Naive thymus-derived CD4-positive, alpha-beta T cell (primary cell): ENCODE measurements at places on chromosomes 2 and 18. TPM values are rescaled to one million over a fixed set of nuclear protein-coding genes. Genes with fewer than 3 reads are reported as not detected.

SCG2 gene
- total RNA-seq = not detected

RAMP1 gene
- total RNA-seq = not detected

MTCL1 gene
- 0.81 TPM for total RNA-seq

NEU2 gene
- not detected for total RNA-seq

ATG9A gene
- 66.0 TPM for total RNA-seq

CCDC85A gene
- total RNA-seq = not detected

- no peak overlapping the region for H3K27ac ChIP-seq
- no peaks in the 10 kb centered on the region for H3K27me3 ChIP-seq
- peaks cover 7% of the 10 kb centered on the region for H3K4me1 ChIP-seq
- DNase-seq = no peak
Observed at GRCh38 chr2:85545780-85546240, 6.8 kb downstream of the MAT2A start.

DNA sequence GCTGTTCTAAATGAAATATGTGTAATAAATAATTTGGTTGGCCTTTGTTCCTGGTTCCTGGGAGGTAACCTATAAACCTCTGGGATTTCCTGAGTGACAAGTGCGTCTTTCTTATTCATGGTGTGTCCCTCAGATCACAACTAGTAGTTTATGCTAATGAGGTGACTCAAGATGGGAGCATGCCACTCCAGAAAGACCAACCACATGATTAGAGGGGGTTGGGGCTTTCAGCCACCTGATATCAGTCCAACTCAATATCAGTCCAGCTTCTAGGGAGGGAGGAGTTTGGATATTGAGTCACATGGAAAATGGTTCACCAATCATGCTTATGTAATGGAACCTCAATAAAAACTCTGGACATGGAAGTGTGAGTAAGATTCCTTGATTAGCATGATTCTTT lies 96.6 kb downstream of the QPCT start:
- no peaks in the 10 kb centered on the region for H3K4me1 ChIP-seq
- peaks cover 2% of the 10 kb centered on the region for H3K27me3 ChIP-seq
- H3K36me3 ChIP-seq = no peaks in the 10 kb centered on the region
- no peak overlapping the region for H3K4me3 ChIP-seq
- no peak overlapping the region for H3K27ac ChIP-seq

DNA sequence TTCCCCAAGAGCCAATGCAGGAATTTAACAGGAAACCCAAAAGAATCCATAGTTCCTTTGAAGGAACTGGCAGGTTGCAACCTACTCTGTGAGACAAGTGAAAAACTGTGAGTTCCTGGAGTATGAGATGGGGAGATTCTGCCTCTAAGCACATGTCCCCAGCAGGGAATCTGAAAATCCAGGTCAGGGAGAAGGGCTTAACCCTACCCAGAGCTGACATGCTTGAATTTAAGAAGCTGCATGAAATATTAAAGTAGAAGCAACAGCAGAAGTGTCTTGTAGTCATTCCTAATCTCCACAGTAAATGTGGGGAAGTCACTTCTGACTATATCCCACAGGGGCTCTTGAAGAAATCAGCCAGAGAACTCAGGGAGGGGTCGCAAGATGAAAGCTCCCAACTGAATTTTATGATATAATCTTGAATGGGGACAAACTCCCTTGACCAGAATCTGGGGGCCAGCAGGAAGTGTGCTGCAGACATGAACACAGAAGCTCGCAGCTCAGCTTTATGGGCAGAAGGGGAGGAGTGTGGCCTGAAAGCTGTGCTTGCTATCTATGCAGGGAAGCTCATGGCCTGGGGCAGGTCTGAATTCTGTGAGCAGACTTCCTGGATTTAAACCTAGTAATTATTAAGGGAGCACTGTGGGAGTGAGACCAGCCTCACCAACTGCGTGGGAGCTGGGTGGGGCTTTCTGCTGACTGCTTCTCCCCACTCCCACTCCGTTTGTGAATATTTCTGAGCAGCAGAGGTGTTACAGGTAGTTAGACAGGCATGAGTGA lies 184.1 kb upstream of the KYNU start:
- H3K4me1 ChIP-seq = no peaks in the 10 kb centered on the region
- no peaks in the 10 kb centered on the region for H3K27me3 ChIP-seq
- H3K36me3 ChIP-seq = no peaks in the 10 kb centered on the region
- no peak for DNase-seq
- H3K4me3 ChIP-seq = no peak overlapping the region

DNA sequence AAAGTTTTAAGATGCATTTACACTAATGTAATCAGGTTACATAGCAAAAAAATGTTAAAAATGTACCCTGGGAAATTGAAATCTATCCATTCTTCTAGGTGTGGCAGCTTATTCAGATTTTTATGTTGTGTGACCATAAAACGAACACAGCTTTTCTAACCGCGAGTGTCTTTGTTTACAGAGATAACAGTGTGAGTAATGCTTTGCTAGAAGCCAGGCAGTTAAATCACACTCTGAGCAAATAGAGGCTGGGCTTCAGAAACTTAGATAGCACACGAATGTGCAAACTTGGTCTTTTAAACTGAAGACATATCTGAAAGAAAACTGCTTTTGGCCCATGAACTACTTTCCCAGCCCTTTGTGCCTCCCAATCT lies 116.1 kb downstream of the SPTBN1 start:
- no peaks in the 10 kb centered on the region for H3K36me3 ChIP-seq
- H3K27ac ChIP-seq = peak overlapping the region; percentile 95
- DNase-seq = peak; percentile 65
- peaks cover 92% of the 10 kb centered on the region for H3K4me1 ChIP-seq
- no peaks in the 10 kb centered on the region for H3K27me3 ChIP-seq
- H3K4me3 ChIP-seq = peak overlapping the region; percentile 58

DNA sequence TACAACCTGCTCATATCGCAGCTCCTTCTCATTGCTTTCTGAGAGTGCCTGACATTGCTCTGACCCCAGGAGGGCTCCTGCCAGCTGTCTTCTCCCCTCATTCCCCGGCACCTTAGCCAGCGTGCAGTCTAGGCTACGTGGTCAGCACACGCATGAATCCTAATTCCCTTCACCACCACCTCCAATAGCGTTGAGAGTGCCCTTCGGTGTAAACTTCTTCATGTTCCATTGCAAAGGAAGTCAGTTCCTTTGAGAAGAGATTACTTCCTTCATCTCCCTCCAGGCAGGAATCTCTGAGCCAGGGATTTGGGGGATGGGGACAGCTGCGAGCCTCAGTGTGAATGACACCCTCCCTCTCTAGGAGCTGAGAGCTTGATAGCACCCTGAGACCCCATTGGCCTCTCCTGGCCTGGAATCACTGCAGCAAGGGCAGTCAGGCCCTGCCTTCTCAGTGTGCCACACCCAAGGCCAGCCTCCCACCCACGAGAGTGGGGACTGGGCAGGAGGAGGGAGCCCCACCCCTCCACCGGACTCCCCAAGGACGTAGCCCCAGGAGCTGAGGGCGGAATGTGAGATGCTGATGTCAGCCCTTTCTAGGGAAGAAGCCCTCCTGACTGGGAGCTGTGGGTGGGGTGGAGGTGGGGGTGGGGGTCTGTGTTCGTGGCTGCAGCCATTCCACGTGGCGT lies 53.4 kb downstream of the SLC66A2 start:
- H3K36me3 ChIP-seq = no peaks in the 10 kb centered on the region
- H3K27me3 ChIP-seq = no peaks in the 10 kb centered on the region
- H3K4me3 ChIP-seq = no peak overlapping the region
- no peak for DNase-seq
- no peaks in the 10 kb centered on the region for H3K4me1 ChIP-seq

- no peak overlapping the region for H3K4me3 ChIP-seq
- H3K4me1 ChIP-seq = no peaks in the 10 kb centered on the region
- no peaks in the 10 kb centered on the region for H3K27me3 ChIP-seq
Observed at GRCh38 chr18:34659579-34660517, 50.2 kb upstream of the DTNA start.

DNA sequence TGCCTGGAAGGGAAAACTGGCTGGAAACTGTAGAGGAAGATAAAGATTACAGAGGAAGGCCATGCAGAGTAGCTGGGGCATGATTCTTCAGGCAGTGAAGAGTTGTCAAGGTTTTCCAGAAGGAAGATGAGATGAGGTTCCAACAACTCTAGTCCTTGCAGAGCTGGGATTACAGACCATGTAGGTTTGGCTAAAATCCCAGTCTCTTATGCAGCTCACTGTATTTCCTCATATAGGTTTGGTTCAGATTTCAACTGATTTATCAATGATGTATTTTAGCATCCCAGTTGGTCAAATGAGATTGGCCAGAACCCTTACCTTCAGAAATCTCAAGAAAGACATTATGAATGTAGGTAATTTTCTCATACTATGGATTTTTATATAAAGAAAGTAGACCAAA lies 16.4 kb downstream of the FAP start:
- no peak overlapping the region for H3K27ac ChIP-seq
- H3K36me3 ChIP-seq = no peaks in the 10 kb centered on the region
- no peak overlapping the region for H3K4me3 ChIP-seq
- H3K4me1 ChIP-seq = no peaks in the 10 kb centered on the region

DNA sequence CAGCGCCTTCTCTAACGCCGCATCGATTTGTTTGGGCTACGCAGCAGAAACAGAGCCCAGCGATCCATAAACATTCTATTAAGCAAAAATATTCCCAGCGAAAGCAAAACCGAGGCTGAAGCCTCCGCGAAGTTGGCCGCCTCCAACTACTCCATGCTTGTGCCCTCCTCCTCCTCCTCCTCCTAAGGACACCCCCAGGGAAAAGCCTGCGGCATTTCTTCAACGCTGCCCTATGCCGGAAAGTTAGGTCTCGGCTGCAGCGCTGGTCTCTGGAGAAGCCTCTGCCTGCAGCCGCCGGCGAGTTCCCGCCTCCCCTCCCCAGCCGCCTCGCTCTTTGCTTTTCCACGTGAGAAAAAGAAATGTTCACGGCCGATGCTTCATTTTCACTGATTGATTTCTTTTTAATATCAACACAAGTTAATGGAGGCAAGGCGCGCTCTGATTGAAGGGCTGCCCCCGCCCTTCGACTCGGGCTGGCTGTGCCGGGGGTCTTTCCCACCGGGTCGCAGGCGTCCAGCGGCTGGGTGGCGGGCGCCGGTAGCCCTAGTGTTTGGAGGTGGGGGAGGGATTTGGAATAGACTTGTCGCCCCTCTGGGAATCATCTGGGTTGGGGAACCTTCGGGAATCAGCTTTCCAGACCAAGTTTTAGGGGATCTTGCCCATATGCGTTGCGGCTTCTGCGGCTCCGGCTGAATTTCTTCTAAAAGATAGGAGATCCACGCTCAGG lies 3.9 kb downstream of the NRP2 start:
- DNase-seq = no peak
- peaks cover 3% of the 10 kb centered on the region for H3K27me3 ChIP-seq
- no peaks in the 10 kb centered on the region for H3K4me1 ChIP-seq
- no peaks in the 10 kb centered on the region for H3K36me3 ChIP-seq
- H3K27ac ChIP-seq = no peak overlapping the region
- H3K4me3 ChIP-seq = no peak overlapping the region

GRCh38 chr2:45211636-45212035 lies 202.4 kb upstream of the SIX2 start:
- H3K36me3 ChIP-seq = no peaks in the 10 kb centered on the region
- no peaks in the 10 kb centered on the region for H3K27me3 ChIP-seq
- no peak overlapping the region for H3K27ac ChIP-seq
- H3K4me3 ChIP-seq = no peak overlapping the region
- no peak for DNase-seq
- H3K4me1 ChIP-seq = no peaks in the 10 kb centered on the region

GRCh38 chr2:152367547-152368390 lies 32.8 kb downstream of the FMNL2 start:
- H3K36me3 ChIP-seq = no peaks in the 10 kb centered on the region
- DNase-seq = no peak
- H3K27ac ChIP-seq = no peak overlapping the region
- no peak overlapping the region for H3K4me3 ChIP-seq
- H3K27me3 ChIP-seq = no peaks in the 10 kb centered on the region

- DNase-seq = no peak
- no peak overlapping the region for H3K4me3 ChIP-seq
- no peak overlapping the region for H3K27ac ChIP-seq
- H3K27me3 ChIP-seq = no peaks in the 10 kb centered on the region
- no peaks in the 10 kb centered on the region for H3K4me1 ChIP-seq
Observed at GRCh38 chr2:75097831-75098230, 101.5 kb downstream of the TACR1 start.

- peaks cover 6% of the 10 kb centered on the region for H3K27me3 ChIP-seq
- H3K4me1 ChIP-seq = no peaks in the 10 kb centered on the region
- H3K4me3 ChIP-seq = no peak overlapping the region
- no peaks in the 10 kb centered on the region for H3K36me3 ChIP-seq
Observed at GRCh38 chr2:73156539-73157124, 43.9 kb upstream of the RAB11FIP5 start.

DNA sequence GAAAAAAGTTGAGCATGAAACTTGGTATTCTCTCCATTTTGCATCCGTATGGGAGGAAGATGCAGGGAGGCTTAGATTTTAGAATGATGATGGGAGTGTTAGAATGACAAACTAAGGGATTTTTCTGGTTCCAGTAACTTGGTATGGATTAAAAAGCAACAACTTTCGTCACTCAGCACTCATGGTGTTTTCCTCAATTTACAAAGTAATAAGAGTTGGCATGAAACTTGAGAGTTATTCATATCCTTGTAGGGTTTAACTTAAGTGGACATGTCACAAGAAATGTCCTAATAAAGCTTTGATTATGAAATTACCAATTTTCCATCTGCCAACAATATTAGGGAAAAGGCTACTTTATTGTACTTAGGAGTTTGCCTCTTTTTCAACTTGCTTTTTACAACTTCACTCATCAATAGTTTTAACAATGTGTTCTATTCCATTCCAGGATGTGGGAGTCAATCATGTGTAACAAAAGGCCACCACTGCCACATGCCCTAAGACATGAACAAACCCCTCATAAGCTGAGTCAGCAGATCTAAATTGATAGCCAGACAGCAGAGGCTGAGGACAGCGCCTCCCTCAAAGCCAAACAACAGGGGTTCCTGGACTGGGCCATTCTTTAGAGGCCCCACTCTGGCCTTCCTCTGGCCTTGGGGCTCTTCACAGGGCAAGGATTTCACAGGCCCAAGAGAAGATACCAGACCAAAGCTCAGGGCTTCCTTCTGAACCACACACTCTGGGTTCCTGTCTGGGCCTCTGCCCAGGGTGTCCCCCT lies 265.8 kb downstream of the TNS1 start:
- H3K27ac ChIP-seq = no peak overlapping the region

DNA sequence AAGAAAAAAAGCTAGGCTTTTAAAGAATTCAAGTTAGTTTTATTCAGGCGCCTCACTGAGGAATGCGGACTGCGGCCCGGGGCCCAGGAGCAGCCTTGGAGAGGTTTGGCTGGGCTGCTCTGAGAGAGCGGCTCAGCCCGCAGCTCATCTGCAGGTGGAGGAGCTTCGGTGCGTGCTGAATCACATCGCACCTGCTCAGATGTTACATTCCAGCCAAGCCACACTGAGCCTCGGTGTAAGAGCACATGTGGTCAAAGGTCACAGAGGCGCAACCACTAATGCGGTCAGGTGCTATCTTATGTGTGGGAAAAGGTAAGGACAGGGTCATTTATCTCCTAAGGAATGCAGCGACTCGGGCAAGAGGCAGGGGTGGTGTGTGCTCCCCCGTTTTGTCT lies 17.1 kb upstream of the CNDP1 start:
- H3K27ac ChIP-seq = no peak overlapping the region
- no peak overlapping the region for H3K4me3 ChIP-seq
- peaks cover 22% of the 10 kb centered on the region for H3K36me3 ChIP-seq
- H3K27me3 ChIP-seq = no peaks in the 10 kb centered on the region
- no peaks in the 10 kb centered on the region for H3K4me1 ChIP-seq
- no peak for DNase-seq

GRCh38 chr2:235024191-235024860 lies 72.5 kb downstream of the SH3BP4 start:
- no peaks in the 10 kb centered on the region for H3K27me3 ChIP-seq
- no peak overlapping the region for H3K27ac ChIP-seq
- no peaks in the 10 kb centered on the region for H3K36me3 ChIP-seq
- no peak for DNase-seq
